ENCODE measurements at places on chromosomes 6 and 20.

DNA sequence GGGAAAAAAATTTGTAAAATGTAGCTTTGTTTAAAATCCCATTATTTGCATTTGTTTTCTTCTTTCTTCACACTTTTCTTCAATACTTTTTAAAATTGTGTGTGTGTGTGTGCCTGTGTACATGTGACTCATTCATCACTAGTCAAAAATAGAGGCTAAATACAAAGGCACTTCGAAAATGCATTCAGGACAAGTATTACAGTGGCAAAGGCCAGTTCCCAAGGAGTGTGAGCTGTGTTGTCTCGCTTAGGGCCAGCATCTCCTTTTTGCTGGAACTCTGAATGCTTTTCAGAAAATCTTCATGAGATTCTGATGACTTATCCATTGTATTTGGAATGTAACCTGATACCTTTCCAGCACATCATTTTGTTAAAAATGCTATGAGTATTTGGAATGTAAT lies 288.5 kb upstream of the CNR1 start:
- DNase-seq, result no peak

DNA sequence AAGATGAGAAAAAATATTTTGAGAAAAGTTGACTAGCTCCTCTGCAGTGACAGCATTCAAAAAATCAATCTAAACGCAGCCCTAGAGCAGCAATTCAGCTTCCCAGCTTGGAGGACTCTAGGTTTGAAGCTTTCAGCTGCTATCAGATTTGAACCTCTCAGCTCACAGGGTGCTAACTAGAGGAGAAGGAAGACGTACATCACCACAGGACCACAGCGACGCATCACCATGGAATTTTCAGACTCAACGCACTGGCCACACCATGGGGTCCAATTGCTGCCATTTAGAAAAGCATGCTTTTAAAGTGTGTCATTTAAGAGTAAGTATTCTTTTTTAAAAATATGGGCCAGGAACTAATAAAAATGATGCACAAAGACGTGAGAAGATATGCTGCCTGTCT lies 45.0 kb upstream of the FUCA2 start:
- DNase-seq, result no peak

- DNase-seq, result no peak
Measured at GRCh38 chr6:22925304-22925835, 356.0 kb downstream of the HDGFL1 start.

- no peak for DNase-seq
Measured at GRCh38 chr6:138538390-138539031, 39.2 kb upstream of the NHSL1 start.

DNA sequence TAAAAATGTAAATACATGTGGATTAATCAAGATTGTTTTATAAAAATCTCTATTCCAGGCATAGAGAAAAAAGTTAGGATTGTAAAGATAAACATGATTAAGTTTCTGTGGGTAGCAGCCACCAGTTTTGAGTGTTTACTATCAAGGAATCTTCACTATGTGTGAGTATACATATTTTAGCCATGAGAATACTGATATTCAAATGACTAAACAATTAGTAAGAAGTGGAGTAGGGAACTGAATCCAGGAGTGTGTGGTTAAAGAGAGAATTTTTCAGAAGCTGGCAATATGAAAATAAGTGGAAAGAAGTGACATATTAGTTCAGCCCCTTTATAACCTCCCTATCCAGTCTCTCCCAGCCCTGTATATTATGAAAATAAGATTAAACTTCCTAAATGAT lies 10.3 kb downstream of the ELOVL2 start:
- no peak for DNase-seq

DNA sequence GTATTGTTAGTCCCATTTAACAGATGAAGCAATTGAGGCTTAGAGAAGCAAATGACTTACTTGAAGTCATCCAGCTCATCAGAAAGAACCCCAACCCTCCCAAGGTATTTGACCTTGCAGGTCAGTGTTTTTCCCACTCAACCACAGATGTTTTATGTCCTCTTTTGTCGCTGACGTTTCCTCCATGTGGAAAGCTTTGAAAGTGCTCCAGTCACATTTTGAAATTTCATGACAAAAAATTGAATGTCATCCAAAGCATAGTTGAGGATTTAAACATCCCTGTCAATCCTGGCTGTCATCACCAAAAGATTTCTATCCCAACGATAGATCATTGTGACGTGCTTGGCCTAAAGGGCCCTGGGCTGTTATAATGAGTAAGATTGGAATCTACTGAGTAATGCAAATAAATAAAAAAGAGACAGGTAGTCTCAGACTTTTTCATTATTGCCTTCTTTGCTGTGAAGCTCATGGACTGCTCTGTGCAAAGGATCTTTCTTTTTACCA lies 102.7 kb downstream of the TSHZ2 start:
- no peak for DNase-seq

DNA sequence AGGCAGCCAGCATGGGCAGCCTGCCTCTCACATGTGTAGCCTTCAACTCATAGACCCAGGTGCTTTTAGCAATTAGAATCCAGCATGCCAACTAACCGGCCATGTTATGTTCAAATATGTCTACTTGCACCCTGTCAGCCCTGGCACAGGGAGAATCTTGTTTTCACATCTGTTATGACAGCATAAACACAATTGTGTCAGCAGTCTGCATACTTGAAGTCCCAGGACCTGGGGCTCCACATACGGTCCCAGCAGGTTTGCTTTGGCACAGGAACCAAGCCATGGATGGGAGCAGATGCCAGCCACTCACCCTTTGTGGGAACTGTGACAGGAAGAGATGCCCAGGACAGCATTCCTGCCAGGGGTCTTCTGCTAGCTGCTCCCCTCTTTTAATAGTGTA lies 67.2 kb upstream of the SYNDIG1 start:
- no peak for DNase-seq

DNA sequence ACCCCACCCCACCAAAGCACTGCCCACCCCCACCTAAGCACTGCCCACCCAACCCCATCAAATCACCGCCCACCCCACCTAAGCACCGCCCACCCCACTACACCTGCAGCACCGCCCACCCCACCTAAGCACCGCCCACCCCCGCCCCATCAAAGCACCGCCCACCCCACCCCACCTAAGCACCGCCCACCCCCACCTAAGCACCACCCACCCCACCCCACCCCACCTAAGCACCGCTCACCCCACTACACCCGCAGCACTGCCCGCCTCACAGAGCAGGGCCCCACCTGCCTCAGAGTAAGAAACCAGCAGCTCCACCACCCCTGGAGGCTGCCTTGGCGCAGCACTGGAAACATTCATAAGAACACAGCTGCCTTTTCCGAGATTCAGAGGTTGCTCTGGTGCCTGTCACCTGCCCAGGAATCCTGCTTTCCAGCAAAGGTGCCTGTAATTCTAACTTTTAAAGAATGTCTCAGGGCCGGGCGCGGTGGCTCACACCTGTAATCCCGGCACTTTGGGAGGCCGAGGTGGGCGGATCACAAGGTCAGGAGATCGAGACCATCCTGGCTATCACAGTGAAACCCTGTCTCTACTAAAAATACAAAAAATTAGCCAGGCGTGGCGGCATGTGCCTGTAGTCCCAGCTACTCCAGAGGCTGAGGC lies 148.2 kb downstream of the BMP7 start:
- no peak for DNase-seq

GRCh38 chr20:16272780-16273360 lies 300.4 kb downstream of the KIF16B start:
- DNase-seq, result no peak

GRCh38 chr20:49558826-49559225 lies 9.1 kb downstream of the PTGIS start:
- DNase-seq, result no peak

- DNase-seq, result no peak
Measured at GRCh38 chr20:19903168-19903811, 113.9 kb upstream of the NAA20 start.

GRCh38 chr20:37901654-37902503 lies 1.0 kb upstream of the VSTM2L start:
- no peak for DNase-seq

DNA sequence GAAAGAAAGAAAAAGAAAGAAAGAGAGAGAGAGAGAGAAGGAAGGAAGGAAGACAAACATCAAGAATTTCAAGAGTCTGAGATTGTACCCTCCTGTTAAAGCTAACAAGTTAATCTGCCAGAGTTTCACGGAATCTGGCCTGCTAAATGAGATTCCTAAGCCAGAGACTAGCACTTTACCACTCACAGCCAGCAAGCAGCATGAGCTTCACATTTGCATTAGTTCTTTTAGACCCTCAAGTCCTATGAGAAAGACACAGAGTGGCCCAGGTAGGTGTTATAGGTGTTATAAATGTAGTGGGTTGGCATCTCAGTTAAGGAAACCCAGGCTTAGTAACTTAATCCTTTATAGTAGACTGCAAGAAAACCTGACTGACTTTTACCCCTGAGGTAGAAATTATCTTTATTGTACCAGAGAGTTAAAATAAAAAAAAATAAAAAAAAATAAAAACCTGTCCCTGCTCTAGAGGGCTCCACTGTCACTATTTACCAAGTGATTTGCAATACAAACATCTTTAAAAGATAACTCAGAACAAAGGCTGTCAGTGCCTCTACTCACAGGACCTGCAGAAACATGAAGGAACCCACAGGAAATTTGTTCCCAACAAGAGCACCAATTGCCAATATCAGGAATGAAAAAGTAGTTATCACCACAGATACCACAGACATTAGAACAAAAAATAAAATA lies 9.7 kb upstream of the IBTK start:
- no peak for DNase-seq

- DNase-seq, result no peak
Measured at GRCh38 chr6:44253307-44254101, 3.8 kb downstream of the SLC35B2 start.

GRCh38 chr20:3681931-3682781 lies at the start of gene ADAM33:
TSS of gene ADAM33 (minus strand) at chr20:3682010. CDS start at chr20:3682004, 6 bp downstream.
- DNase-seq, result no peak

DNA sequence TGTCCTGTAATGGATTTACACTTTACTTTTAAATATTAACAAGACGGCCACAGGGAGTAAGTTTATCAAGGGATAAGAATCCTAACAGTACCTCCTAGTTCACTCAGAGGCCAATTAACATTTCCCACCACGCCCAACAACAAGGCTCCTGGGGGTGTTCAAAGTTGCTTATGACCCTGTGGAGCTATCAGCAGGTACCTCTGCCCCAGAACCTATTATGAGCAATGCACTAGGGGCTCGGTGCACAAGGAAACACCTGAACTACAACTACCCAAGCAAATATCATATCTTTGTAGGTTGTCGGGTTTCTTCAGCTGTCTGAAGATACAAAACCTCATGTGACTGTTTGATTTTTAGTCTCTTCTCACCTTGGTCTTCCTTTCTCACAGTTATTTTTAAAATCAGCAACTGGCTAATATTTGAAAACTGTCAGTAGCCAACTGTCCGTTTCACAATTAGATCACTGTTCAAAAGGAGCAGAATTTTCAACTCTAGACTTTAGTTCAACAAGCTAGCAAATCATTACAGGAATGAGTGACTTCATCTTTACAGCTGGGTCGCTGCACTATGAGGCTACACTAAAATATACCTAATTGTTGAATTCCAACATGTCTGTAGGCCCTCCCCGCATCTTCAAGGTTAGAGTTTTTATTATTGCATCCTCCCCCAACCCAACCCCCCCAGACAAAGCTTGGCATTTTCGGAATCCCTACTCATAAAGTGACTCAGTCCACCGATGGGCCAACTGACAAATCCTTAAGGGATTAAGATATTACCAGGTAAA lies 38.1 kb downstream of the B4GALT5 start:
- no peak for DNase-seq

DNA sequence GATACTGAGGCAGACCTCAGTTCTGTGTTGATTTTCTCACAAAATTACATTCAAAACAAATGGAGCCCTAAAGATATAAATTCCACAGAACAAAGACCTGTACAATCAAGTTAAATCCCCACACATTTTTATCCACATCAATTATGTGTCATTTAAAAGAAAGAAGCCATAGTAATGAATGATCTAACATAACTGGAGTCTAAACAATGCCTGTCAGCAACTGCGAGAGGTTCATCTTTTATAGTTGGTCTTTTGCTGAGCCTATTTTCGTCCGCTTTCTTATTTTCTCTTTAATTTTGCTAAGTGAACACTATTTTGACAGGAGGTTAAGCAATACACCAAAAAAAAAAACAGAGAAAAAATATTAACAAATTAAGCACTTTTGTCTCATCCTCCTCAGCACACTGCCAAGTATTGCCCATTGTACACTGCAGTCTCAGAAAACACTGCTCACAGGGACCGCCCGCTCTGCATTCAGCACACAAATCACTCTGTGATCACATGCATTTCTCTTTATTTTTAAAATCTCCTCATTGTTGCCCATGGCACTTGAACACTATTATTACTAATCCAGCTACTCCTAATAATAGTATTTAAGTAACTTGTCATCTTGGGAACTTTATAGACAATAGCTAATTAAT lies 140.8 kb downstream of the BTBD9 start:
- DNase-seq, result no peak

DNA sequence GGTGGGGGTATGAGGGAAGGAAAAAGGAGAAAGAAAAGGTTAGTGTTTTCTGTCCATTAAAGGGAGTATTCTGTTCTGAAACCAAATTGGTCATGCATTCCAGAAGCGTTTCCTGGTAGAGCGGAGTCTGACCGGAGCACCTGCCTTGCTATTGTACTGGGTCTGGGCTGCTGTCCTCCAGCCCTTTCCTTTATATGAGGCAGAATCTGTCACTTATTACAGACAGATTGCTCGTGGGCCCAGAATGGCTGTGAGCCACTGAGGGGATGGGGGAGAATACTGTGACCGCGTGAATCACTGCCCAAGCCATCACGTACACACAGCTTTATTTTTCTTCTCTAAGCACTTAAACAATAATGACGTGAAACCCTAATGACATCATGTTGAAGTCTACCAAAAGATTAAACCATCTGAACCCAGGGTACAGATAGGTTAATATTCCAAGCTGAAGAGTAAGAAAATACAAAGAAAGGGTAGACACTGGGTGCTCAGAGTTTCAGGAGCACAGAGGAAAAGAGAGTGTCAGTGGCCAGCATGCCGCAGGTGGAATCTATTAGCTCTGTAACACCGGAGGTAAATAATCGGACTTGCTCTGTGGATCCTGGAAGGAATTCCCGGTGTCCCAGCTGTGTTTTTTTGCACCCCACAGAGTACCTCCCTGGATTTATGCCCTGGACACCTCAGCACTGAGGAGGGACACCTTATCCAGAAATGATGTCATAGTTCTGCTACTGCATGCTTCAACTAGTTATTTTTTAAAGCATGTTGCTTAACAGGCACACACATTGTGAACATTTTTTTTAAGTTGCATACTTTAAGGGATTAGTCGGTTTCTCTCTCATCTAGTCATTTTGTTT lies 573.3 kb downstream of the PKHD1 start:
- DNase-seq, result no peak

DNA sequence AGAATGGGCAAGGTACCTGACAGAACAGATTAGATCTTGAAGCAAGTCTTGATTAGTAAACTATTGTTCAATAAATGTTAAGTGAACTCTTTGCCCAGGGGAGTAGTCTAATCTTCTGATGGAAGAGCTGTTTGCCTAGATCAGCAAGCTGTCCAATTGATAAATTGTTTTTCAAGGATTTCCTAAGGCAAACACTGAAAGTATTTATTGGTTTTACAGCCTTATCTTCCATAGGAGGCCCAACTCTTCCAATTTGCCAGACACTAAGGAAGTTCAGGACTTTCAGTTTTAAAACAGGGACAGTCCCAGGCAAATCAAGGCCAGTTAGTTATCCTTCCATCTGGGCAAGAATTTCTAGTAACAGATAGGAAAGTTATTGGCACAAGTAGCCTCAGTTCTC lies 1.8 kb upstream of the C6orf163 start:
- no peak for DNase-seq

- no peak for DNase-seq
Measured at GRCh38 chr20:37822141-37822601, 80.8 kb upstream of the VSTM2L start.
